Choroid plexus epithelial cell (primary cell): ENCODE measurements at places on chromosomes 11 and 22.
A peak's percentile ranks its signal among the peaks of the same experiment; 100 is the strongest.

GRCh38 chr22:50102946-50103345, 13.1 kb downstream of the MOV10L1 start:
- DNase-seq = no peak

DNA sequence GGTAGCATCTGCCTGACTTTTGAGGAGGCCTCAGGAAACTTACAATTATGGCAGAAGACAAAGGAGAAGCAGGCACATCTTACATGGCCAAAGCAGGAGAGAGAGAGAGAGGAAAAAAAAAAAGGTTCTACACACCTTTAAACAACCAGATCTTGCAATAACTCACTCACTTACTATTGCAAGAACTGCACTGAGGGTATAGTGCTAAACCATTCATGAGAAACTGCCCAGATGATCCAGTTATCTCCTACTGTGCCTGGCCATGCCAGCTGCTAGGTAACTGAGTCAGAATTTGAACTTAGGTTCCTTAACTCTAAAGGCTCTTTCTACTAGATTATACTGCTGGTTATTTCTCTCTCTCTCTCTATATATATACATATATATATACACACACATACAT, 7.3 kb downstream of the HORMAD2 start:
- no peak for DNase-seq

DNA sequence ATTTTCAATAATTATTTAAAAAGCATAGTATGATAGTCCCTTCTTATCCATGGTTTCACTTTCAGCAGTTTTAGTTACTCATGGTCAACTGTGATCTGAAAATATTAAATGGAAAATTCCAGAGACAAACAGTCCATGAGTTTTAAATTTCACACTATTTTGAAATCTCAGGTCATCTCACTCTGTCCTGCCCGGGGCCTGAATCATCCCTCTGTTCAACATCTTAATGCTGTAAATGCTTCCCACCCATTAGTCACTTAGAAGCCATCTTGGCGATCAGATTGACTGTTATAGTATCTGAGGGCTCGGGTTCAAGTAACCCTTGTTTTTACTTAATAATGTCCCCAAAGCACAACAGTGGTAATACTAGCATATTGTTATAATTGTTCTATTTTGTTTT, 1509.3 kb downstream of the FAM181B start:
- DNase-seq = peak; percentile 89

GRCh38 chr22:47259990-47260389, 497.5 kb downstream of the TBC1D22A start:
- no peak for DNase-seq

DNA sequence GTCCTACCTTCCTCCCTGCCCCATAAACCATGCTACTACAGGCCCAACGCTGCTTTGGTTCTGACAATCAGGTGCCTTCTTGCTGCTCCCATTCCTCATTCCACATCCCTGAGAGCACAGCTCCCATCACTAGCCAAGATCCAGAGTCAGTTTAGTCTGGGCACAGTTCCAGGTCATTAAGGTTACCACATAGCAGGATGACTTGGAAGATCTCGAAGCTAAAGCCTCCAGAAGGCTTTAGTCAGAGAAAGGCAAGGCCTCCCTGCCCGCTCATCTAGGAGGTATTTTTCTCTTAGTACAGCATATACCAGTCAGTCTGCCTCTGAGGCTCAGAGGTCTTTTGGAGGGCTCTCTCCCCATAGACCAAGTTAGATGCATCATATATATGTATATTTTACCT, 30.3 kb downstream of the TRIM66 start:
- peak; percentile 56 for DNase-seq

DNA sequence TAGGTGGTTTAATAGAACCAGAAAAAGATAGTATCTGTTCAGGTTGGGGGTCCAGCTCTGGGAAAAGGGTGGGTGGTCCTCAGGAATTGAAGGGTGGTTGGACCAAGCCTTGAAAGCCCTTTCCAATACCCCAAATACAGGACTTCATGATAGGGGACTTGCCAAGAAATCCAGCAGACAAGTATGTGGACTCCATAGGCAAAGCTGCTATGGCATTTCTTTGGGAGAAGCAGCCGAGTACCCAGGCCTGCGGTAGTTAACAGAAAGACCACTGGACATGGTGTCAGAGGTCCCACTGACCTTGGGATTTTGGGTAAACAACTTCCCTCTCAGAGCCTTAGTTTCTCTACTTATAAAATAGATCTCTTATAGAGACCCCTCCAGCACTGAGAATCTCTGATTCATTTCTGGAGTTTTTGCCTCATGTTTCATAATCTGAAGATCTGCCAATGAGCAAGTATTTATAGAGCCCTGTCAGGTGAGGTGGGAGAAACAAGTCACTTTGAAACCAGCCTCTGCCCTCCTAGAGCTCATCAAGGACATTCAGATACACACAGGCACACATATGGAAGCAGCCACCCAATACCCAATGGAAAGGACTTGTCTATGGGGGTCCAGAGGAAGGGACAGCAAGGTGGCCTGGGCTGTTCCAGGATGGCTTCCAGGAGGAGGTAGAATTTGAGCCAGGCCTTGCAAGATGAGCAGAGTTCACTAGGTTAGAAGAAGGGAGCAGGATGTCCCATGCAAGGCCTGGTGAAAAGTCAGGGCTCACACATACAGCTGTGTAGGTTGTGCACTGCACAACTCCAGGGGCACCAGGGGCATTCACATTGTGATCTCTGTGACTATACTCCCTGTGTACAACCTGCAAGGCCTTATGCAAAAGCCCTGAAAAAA, 31.0 kb upstream of the ACCSL start:
- no peak for DNase-seq

DNA sequence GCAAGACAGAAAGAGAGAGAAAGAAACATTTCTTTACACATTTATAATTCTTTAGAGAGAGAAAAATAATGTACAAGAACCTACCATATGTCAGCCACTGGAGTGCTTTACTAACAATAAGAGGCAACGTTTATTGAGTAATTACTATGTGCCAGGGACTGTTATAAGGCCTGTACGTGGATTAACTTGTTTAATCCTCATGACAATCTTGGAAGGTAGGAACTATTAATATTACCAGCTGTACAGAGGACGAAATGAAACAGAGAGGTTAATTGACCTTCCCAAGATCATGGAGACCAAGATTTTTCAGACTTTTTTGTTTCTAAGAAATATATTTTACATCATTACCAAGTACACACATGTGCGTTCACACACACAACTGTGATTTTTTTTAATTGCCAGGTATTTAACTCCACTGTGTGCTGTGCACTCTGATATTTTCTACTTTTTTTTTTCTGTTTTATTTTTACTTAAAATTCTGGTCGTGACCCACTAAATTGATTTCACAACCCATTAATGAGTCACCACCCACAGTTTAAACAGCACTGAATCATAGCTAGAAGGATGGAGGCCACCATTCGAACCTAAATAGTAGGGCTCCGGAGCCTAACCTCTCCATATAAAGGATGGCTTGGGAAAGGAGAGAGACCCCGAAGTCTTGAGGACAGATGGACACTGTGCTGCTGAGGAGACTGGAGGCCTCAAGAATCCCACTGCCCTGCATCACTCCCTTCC, 21.4 kb downstream of the CREB3L1 start:
- peak; percentile 89 for DNase-seq
